Right lobe of liver (tissue), 6 donors: ENCODE measurements at places on chromosomes 5 and 9.

DNA sequence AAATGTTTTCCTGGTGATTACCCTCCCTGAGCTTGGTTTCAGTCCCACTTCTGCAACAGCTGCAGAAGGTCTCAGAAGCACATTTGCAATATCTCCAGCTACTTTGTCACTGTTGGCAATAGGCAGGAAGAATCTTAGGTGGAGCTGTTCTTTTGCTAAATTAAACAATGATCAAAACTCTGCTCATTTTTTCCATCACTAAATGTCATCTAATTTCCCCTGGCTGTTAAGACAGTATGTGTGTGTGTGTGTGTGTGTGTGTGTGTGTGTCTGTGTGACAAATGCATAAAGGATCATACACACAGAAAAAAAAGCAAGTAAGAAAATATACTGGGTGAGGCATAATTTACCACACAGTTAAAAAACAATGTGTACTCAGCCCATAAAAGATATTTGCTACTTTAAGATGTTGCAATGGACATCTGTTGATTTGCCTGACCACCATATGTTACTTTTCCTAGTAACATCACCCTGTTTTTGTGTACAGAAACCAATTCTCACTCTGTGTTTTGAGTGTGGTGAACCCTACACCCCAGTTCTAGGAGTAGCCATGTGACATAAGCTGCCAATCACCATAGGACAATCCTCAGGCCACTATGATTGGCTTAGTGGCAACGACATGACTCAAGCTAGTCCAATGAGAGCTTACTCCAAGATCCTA lies 572.6 kb upstream of the CLINT1 start:
- no peak for DNase-seq

DNA sequence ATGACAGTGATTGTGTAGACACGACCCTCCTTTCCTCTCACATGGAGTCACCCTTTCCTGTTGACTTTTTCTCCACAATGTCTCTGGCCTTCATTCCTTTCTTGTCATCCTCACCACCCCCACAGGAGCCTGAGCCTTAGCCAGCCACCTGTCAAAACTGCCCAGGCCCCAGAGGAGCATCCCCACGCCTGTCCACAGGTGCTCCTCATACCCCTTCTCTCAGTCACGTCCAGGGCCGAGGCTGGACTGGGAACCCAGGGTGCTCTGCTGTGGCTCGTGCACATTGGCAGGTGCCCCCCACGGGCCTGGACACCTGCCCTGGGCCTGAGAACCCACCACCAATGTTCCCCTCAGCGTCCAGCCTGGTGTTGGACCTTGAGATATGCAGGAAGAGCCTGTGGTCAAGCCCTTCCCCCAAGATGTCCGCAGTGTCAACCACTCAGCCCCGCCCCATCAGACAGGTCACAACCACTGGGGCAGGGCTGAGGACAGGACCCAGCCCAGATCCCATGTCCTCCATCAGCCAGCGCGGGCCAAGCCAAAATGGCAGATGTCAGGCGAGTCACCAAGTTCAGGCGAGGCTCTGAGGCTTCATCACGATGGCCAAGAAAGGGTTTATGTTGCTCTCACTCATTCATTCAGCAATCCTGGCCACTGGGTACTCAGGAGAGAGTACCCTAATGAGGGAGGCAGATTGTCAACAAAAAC lies 65.8 kb upstream of the STXBP1 start:
- no peak for DNase-seq

DNA sequence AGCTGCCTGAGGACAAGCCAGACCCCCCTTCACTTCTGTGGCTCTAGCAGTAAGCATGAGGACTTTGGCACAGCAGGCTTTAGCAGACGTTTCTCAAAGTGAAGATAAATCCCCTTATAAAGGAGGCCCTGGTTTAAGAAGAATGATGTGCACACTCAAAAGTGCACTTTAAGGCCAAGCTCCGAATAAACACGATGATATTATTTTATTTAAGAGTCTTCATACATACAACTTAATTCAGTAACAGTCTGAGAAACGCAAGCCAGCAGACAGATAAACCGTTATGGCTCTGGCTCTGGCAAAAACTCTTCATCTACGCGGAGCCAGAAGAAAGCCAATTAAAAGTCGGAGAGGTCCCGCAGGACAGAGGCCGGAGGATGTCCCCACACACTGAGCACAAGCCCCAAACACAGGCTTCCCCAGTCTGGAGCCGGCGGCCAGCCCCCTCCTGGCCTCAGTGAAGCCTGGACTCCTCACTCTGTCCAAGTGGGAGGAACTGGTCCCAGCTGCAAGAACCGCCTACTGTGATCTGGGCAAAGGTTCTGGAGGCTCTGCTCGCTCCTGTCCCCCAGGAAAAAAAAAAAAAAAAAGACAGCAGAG lies 44.6 kb downstream of the ADAMTS2 start:
- DNase-seq, result peak; percentile 49

- DNase-seq, result no peak
These were observed 143.0 kb upstream of the TARS1 start for GRCh38 chr5:33297760-33298216.

DNA sequence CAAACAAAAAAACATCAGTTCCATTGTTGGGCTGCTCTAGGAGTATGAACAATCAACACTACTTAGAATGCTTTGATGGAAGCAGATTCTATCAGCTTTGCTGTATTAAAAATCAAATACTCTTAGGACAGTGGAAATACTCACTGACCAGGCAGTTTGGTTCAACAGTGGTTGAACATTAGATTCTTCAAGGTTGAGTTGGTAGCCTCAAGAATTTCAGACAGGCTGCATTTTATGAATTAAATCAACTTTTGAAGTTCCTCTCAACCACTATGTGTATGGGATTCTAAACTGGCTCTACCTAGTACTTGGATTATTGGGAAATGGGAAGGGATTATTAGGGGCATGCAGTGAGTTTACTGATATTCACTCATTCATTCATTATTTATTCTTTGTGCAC lies 35.0 kb downstream of the ACTBL2 start:
- no peak for DNase-seq

GRCh38 chr5:133026664-133027153 lies 360 bp upstream of the ZCCHC10 start:
- no peak for DNase-seq

- DNase-seq, result no peak
These were observed 40.0 kb downstream of the GABRG2 start for GRCh38 chr5:162107591-162107990.

DNA sequence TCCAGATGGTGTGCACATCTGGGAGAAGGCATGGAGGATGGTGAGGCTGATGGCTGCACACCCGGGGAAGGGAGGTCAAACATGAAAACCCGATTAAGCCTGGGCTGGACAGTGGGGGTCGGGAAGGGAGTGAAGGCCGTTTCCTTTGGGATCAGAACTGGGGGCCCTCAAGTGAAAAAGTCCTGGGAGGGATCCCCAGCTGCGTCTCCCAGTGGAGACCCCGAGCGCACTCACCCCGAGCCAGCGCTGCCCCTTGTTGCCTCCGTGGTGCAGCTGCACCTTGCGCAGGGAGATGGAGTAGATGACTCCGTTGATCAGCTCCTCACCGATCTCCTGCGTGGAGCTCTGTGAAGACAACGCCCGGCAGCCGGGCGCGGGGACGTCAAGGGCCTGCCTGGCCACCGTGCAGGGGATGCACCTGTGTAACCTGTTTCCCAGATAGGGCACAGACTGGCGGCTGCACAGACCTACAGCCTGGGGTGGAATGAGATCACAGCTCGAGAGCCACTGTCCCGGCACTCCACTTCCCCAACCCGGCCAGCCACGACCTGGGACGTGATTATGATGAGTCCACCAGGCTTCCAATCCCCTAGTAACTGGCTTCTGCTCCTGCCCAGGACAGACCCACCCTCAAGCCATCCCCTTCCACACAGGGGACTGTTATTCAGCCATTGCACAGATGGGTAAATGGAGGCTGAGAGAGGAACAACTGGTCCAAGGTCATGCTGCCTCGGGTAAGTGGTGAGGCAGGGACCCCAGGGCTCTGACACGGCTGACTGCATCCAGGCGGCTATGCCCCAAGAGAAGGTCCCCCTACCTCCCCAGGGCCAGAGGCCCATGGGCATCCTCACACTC lies 9.0 kb downstream of the RALGDS start:
- DNase-seq, result peak; percentile 63

DNA sequence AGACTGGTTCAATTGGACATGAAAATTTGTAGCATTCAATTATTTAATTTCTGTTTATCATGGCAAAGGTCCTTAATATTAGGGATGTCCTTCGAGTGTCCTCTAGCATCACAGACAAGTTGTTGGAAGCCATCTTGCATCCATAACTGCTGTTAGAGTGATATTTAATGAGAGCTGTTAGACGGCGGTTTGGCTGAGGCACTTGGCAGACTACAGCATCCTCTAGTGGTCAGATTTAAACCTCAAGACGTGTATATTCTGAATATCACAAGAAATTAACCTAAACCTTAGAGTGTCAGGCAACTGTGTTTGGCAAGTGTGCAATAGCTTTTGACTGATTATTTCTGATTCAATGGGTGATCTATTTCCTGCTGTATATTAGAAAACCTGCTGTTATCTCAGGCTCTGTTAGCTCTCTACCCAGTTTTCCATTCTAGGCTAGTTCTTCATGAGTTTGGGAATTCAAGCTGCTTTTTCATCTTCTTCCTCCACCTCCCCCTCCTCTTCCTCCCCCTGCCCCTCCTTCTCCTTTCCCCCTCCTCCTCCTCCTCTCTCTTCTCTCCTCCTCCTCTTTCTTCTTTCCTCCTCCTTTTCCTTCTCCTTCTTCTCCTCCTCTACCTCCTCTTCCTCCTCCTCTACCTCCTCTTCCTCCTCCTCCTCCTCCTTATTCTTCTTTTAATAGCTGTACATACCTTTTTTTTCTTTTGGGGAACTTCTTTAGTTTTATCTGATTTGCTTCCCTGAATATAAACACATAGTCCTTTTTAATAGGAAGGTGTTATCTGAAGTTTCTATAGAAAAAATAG lies 8.6 kb downstream of the SPINK1 start:
- DNase-seq, result peak; percentile 20

DNA sequence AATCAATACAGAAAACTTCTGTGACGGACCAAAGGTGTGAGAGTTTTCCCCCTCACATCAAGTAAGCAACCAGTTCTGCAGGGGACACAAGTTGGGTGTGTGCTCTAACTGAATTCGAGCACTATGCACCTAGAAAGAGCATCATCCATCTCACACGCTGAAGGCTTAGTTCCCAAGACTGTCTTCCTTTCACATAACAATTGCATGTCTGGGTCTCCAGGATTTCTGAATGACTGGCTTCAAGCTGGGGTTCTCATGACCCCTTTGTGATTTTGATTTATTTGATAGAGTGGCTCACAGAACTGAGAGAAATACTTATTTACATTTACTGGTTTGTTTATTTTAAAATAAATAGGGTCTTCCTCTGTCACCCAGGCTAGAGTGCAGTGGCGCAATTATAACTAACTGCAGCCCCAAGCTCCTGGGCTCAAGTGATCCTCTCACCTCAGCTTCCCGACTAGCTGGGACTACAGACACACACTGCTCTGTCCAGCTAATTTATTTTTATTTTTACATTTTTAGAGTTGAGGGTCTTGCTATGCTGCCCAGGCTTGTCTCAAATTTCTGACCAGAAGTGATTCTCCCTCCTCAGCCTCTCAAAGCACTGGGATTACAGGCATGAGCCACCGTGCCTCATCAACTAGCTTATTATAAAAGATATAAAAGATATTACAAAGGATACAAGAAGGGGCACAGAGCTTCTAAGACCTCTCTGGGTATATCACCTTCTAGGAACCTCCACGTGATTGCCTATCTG lies 316.7 kb upstream of the CDH12 start:
- no peak for DNase-seq

DNA sequence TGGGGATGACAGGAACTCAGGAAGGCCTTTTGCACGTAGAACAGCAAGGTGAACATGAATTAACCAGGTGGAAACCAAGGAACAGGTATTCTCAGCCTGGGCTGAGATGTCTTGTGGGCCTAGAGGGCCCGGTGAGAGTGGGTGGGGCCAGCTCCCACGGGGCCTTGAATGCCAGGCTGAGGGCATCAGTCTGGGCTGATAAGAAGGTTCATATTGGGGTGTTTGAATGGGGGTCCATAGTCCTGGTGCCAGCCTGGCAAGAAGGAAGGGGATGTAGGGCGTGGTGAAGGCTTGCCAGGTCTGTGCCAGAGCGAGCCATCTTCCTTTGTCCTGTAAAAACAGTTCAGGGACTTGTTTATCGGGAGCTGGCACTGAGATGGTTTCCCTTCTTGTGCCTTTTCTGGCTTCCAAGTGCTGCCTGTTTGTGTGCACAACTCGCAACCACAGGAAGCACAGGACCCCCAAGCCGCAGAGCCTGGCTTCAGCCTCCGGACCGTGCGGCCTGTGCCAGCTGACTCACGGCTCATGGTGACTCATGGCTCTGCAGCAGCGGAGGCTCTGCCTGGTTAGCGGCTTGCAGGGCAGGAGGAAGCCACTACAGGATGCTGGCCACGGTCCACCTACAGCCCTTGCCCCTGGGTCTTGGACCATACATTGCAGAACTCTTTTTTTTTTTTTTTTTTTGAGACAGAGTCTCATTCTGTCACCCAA lies 2.4 kb downstream of the CARD19 start:
- DNase-seq, result peak; percentile 84

- DNase-seq, result no peak
These were observed 447.9 kb downstream of the SPATA31D1 start for GRCh38 chr9:82436475-82436874.

DNA sequence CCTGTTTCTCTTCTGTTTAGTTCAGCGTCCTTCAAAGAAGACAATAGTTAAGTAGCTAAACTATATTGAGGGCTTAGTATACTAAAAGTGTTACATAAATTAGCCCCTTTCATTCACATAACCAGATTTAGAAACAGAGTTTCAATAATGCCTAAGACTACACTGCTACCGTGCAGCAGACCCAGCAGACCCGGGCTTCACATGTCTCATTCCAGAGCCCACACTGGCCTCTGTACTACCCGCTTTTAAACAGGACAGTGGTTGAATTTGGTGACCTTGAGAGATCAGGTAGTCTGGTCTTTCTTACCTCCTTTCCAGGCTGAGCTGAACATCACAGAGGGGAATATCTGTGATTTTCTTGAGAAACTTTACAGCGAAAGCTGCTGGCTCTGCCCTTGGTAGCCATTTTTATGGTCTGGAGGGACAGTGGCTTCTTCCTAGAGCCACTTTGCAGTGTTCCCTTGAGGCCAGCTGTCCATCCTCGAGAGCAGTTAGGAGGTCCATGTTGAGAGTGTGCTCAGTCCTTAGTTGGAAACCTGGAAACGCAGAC lies 56.5 kb downstream of the SLC22A5 start:
- no peak for DNase-seq

DNA sequence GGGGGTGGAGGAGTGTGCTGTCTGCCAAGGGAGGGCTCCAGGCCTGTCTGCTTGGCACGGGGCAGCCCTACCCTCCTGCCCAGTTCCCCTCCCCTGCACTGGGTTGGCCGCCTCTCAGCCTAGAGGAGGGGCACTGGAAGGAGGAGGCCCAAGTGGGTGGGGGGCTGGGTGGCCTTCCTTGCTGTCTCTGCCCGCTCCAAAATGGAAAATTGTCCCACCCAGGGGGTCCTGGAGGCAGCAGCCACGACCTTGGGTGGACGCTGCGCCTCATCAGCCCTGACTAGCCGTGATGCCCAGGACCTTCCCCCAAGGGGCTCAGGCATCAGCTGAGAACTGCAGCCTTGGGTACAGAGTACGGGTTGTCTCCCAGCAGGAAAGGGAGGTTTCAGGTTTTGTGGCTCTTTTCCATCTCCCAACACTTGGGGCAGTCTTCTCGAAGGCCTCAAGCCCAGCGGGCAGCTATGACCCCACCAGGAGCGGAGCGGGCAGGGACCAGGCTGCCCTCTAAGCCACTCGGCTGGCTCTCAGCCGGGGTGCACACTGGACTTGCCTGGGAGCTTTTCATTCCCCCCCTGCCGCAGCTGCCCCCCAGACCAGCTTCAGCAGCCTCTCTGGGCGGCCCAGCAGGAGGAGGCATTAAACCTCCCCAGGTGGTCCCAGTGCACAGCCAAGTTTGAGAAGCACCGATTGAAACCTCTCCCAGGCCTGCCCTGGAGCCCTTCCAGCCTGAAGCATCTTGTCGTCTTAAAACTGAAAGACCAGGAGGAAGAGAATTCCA lies 20.6 kb downstream of the NTNG2 start:
- no peak for DNase-seq
